Mucosa of descending colon (tissue), 3 donors: ENCODE measurements at places on chromosomes 4 and X. TPM values are rescaled to one million over a fixed set of nuclear protein-coding genes. Genes with fewer than 3 reads are reported as not detected.

GNRHR gene
- total RNA-seq = not detected

MTMR1 gene
- 17.6 TPM for total RNA-seq

SRPX2 gene
- 13.9 TPM for total RNA-seq

- DNase-seq = no peak
Observed at GRCh38 chr4:7902101-7902553, 37.5 kb downstream of the AFAP1 start.

DNA sequence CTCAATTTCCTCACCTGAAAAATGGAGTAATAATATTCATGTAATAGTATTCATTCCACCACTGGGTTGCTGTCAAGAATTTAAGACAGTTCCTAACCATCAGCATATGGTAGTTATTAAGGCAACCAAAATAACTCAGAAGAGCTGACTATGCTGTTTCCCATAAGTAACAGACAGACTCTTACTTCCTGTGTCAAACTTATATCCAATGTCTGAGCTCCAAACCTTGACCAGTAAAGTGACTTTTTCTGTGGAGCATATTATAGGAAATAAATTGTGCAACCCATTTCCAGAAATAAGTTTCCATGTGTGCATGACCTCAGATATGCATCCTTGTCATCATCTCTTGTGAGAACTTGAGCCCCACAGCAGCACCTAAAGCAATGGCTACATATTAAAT, 78.8 kb downstream of the HADH start:
- no peak for DNase-seq

- DNase-seq = no peak
Observed at GRCh38 chrX:19672222-19672812, 157.0 kb upstream of the MAP3K15 start.

DNA sequence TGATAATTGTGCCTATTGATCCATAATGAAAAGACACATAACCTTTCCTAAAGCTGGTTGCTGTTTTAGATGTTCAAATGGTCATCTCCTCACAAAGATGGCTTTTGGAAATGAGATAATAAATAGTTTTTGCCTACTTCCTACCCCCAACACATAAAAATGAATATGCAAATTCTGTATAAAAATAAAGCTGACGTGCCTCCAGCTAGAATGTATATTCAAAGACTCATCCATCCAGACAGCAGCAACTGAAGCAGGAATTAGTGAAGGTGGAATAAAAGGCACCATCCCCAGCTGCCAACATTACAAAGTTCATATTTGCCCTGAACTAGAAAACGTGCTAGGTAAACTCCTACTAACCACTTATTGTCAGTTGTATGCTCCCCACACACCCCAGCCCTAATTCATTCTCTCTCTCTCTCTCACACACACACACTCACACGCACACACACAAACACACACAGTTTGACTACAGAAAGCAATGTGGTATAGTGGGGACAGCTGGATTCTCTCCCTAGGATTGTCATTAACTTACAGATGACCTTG, 53.6 kb downstream of the PCDH19 start:
- DNase-seq = no peak

GRCh38 chr4:118869808-118870342, 18.8 kb upstream of the SYNPO2 start:
- no peak for DNase-seq

DNA sequence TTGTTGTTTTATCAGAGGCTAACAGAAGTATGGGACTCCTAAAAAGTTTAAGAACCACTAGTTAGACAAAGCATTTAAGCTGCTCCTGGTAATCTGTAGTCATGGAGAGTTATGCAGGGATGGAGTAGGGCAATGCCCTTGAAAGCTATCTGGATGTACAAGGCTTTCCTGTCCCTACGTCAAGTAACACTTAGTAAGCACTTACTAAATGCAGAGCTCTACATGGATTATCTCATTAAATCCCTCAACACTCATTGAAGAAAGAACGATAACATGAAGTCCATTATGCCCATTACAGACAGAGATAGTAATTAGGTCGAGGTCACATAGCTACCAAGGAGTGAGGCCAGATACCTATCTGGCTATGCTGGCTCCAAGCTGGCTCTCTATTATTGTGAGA, 33.2 kb downstream of the PPEF2 start:
- DNase-seq = no peak

- DNase-seq = no peak
Observed at GRCh38 chr4:41232406-41232805, 18.1 kb upstream of the APBB2 start.

DNA sequence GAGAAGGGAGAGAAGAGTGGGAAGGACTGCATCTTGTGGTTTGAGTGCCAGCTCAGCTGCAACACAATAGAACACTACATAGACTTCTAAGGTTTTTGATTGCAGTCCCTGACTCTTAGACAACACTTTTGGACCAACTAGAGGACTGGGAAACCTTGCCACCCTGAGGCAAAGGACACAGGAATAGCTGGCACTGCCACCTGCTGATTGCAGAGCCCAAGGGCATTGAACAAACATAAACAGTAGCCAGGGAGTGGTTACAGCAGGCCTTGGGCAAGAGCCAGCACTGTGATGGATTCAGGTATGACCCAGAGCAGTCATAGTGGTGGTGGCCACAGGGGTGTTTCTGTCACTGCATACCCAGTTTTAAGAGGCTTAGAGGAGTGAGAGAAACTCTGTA, 72.5 kb upstream of the CXorf51A start:
- DNase-seq = no peak

DNA sequence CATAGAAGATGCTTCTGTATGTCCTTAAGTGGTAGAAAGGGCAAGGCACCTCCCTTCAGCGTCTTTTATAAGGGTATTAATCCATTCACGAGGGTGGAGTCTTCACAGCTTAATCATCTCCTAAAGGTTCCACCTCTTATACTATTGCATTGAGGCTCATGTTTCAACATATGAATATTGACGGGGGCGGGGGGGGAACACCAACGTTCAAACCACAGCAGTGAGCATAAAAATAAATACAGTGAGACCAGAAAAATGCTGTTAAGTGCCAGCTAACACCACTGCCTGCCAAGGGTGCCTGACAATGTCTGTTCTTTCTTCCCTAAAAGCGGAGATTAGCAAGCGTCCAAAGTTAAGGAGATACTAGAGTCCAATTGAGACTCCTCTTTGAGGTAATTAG, 323.3 kb downstream of the STK32B start:
- DNase-seq = no peak

DNA sequence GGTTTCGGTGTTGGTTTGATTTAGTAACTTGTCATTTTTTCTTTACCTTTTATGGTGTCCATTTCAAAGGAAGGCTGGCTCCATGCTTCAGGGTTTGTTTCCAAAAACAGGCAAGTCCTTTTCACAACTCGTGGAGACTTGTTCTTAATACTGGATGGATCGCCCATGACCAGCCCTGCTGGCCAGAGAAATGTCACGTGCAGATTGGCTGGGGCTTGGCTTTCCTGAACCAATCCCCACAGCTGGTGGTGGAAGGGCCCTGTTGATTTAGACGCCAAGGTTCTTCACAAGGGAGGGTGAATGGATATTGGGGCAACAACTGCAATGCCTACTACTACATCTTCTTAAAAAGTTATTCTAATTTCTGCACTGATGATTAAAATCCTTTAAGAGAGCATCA, 92.6 kb downstream of the SHROOM3 start:
- no peak for DNase-seq
